ENCODE measurements at places on chromosomes 6 and 20.

- DNase-seq: no peak
Measured at GRCh38 chr20:12386821-12387220, 469.1 kb downstream of the BTBD3 start.

DNA sequence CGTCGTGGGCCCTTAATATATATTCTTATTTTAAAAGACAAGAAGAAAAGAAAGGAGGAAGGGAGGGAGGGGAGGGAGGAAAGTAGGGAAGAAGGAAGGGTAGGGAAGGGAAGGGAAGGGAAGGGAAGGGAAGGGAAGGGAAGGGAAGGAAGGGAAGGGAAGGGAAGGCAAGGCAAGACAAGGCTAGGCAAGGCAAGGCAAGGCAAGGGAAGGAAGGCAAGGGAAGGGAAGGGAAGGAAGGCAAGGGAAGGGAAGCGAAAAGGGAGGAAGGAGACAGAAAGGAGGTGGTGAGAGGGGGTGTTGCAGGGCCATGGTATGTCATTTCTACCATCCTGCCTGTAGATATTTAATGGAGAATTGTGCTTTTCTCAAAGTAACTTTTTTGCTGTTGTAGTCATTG lies 83.9 kb upstream of the BTBD3 start:
- no peak for DNase-seq

- no peak for DNase-seq
Measured at GRCh38 chr6:41040101-41040939, 1.3 kb upstream of the UNC5CL start.

DNA sequence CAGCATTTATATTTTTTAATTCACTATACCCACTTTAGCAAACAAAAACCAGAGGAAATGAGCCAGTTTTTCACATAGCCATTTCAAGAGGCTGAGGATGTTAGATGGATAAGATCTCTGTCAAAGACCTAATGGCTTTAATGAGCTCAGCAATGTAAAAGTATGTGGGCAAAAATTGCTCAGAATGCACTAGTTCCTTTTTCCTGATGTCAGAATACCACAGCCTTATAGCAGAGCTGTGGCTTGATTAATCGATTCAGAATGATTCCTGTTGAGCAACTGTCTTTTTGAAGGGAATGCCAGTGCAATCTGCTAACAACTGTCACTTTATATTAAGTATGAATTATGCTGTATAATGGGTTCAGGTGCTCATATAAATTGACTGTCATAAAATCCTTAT lies 100.6 kb upstream of the HIVEP1 start:
- DNase-seq: no peak

- DNase-seq: no peak
Measured at GRCh38 chr6:14606353-14606752, 488.8 kb downstream of the CD83 start.

DNA sequence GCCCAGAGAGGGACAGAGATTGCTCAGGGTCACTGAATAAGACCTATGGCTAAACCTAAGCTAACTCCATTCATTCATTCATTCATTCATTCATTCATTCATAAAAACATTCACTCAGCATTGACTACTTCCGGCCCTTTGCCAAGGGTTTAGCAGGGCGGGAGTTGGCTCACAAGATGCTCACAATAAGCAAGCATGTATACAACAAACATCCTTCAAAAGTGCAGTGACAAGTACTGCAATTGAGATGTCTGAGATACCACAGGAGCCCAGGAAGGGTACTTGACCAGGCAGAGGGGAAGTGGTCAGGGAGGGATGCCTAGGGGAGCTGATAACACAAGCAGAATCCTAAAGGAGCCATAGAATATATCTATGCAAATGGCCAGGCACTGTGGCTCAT lies 18.2 kb upstream of the KIAA1755 start:
- no peak for DNase-seq

DNA sequence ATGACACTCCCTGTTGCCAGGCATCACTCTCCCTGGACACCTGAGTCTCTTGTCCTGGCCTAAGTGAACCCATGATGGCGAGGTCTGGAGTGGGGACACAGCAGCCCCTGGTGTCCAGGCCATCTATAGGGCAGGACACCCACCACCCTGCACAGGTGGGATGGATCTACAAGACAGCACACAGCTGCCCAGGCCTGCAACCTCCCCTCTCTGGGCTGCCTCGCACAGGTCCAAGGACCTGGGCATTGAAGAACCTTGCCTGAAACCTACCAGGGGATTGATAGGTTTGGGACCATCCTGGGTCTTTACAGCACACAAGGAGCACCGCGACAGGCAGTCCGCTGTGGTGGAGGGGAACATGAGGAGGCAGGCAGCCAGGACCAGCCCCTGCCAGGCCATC lies 11.2 kb downstream of the PDYN start:
- no peak for DNase-seq

DNA sequence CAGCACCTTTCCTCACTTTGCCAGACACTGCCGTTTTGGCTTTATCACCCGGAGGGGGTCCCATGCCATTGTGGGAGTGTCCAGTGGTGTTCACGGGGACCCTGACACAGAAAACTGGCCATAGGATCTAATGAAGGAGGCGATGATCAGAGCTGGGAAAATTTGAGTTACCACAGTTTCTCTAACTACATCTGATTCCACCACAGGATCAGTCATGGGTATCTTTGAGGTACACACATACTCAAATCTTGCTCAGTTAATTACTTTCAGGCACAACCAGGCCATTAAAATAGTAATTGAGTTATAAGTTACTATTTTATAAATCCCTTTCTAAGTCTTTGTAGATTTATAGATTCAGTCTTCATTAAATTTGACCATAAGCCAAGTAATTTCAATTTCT lies 215.1 kb downstream of the PRL start:
- no peak for DNase-seq

Measured in hindlimb muscle (tissue), 1 donor.